Naive thymus-derived CD8-positive, alpha-beta T cell (primary cell): ENCODE measurements at places on chromosomes 3 and 15. TPM values are rescaled to one million over a fixed set of nuclear protein-coding genes. Genes with fewer than 3 reads are reported as not detected.

SHC4 gene
- polyA plus RNA-seq = not detected

FBXW12 gene
- polyA plus RNA-seq = not detected

LRTM1 gene
- not detected for polyA plus RNA-seq

HERC2 gene
- 7.9 TPM for polyA plus RNA-seq

DNA sequence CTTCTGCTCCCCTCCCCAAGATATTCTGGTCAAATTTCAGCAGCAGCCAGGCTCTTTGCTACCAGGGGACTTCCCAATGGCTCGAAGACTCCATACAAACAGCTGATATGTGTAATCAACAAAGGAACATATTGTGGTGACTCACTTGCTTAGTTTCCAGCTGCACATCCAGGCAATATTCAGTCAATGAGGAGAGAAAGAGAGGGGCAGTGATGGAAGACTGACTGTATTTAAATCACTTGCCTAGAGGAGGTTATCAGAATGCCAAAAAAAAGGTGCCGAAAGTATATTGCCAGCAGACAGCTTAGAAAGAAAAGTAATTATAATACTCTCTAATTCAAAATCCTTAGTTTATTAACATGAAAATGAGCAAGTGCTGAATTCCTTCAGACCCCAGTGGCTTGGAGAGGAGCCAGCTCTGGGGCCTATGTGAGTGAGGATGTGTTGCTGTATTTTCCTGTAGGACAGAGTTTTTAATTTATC is 236.5 kb downstream of the LRTM1 start:
- DNase-seq = no peak

DNA sequence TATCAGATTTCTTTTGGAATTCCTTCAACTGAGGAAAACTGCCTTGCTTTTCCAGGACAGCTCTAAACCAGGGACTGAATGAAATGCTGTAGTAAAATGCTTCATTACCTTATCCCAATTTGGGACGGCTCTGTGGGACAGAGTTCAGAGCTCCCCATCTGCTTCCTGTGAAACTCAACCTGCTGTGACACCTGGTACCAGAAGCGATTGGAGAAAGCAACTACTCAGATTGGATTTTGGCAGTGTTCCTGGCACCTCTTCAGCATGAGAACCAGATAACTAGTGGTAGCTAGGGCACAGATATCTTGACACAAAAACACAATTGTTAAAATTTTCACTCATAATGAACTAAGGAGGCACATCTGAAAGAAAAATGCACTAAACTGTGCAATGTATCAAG is 539.1 kb downstream of the SI start:
- DNase-seq = no peak

DNA sequence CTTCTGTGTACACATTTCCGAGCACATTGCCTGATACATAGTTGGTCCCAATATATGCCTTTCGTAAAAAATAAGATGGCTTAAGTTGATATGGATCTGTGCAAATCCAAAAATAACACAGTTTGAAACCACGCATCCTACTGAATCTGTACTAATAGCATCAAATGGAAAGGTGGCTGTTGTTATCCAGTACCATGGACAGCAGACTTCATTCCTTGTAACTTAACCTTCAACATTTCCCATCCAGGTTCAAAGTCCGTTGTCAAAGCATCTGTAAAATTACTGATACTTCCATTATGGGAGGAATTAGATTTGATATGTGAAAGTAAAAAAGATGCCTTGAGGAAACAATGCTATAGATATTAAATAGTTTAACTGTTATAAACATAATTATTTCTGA is 65.5 kb upstream of the C3orf49 start:
- no peak for DNase-seq

DNA sequence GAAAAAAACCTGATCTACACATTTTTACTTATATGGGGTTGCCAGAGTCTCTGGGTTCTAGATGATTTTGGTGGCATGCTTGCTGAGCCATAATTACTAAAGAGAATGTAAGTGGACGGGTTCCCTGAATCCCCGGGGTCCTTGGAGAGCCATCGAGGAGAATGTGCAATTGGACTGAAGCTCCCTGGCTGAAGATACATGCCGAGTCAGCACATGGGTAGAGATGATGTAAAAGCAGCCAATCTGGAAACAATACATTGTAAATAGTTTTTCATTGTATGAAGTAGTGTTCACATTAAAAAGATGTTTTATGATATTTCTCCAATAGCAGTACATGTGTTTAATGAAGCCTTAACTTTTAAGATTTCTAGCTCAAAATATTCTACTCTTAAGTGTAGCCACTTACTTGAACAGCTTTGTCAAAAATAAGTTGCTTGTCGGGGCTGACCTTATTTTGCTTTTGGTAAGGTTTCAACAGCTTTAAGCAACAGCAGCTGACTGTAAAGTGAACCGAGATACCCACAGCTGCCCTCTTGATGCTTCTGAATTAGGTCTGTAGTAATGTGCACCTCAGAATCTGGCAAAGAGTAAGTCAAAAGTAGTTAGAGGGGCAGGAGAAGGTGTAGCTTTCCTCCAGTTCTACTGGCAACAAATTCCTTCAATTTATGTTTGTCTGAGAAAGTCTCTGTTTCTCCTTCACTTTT is 205.7 kb downstream of the PLCL2 start:
- no peak for DNase-seq
